GM18507 (cell line): ENCODE measurements at places on chromosomes 4 and X.

DNA sequence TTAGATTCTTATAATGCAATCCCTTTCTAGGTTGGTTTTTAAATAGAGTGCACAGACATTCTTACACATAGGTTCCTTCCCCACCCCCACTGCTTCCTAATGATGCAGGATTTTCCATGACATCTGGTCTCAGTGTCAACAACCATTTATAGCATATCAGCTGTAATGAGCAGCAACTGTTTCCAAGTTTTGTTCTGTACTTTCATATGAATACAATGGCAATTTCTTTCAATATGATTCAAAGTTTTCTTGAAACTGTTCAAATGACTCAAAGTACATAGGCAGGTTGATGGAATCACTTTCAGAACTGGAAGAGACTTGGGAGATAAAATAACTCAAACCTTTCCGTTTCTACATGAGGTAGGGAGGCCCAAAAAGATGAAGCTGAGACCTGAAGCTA is 220.7 kb downstream of the CAMK2D start:
- no peak for DNase-seq

DNA sequence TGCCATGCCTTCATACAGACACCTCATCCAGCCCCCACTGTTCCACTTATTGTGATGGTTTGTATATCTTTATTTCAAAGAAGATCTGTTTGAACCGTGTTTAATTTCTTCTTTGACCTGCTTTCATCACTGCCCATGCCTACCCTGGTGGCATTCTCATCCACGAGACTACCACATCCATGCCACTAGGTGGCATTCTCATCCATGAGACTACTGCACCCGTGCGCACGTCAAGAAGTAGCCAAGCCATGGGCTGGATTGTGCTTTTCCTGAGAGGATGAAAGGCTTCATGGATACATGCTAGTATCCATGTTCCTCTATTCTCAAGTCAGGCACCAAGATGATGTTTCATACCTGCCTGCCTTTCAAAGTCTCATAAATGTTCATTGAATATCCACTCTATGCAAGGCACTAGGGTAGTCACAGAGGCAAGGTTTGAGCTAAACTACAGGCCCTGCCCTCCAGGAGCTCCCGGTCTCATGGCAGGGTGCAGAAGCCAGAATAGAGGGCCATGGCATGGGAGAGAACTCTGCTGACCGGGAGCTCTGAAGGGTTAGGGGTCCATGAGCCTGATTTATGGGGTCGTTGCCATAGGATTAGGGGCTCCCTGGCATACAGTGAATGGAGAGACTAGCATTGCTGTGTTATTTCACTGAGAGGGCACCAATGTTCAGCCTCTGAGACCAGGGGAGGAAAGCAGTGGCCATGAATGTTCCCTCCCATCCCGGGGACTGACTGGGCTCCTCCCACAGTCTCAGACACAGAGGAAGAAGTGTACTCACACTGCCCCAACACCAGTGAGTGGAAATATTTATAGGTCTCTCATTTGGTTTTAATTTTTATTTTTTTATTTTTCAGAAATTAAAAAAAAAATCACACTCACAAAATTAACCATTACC is 24.8 kb upstream of the EOLA2 start:
- DNase-seq, result no peak

GRCh38 chrX:66035667-66036066 is 4.2 kb downstream of the VSIG4 start:
- no peak for DNase-seq

GRCh38 chr4:42149004-42149403 is 3.5 kb downstream of the BEND4 start:
- DNase-seq, result no peak

GRCh38 chr4:187378441-187378840 is 617.1 kb upstream of the ZFP42 start:
- DNase-seq, result no peak

DNA sequence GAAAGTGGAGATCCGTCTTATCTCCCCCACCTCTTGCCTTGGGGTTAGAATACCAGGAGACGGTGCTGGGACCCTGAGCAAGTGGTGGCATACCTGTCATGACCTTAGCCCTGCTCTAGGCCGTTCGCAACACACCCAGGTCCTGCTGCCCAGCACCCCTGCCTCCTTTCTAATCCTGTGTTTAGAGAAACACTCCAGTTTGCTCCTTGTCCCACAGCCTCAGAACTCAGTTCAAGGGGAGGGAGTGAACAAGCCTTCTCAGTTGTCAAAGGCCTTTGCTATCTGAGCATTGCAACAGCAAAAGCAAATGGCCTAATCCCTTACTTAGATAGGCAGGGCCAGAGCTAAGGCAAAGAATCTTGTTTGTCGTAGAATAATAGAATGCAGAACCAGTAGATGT is 67.9 kb downstream of the CHRNA9 start:
- no peak for DNase-seq

DNA sequence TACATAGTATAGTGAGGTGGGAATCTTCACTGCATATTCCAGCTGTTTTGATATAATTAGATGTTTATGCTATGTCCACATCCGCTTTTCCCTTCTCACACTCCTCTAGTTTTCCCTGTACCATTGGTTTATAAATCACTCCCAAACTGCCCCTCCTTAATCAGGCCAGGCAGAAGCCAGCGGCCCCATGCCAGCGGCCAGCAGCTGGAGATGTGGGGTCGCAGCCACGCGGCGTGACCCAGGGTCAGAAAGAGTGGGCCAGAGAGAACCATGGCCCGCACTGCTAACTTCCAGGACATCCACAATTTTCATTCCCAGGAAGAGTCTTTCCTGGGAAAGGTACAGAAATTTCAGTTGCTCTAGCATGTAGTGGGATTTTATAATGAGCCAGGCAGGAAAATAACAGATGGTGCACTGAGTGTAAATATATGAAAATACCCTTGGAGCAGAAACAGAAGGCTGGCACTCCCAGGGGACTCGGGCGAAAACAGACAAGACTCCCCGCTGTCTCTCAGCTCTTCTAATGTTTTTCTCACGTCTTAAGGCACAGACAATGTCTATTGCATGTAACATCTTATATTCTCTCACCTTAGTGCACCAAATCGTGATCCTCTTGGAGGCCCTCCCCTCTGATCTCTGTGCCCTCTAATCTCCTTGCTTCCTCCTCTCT is 145.9 kb upstream of the ZFP42 start:
- no peak for DNase-seq

- DNase-seq, result no peak
Observed at GRCh38 chr4:139532947-139533346, 23.1 kb downstream of the SETD7 start.

DNA sequence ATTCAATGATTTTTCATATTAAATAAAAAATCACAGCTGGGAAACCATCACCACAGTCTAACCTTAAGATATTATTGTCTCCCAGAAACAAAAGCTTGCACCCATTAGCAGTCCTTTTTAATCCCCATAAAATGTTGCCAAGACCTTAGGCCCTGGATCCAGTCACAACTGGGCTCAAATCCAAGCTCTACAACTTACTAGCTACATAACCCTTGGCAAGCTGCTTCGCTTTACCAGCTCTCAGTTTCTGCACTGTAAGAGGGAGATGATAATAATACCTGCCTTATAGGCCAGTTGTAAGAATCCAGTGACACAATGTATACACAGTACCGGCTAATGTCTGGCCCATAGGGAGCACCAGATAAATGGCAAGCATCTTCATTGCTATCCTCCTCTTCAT is 400.9 kb upstream of the FGF13 start:
- no peak for DNase-seq

GRCh38 chr4:138663883-138664282 is 351.7 kb upstream of the NOCT start:
- no peak for DNase-seq

GRCh38 chr4:22514001-22514400 is 1.9 kb downstream of the ADGRA3 start:
- DNase-seq, result no peak

- no peak for DNase-seq
Observed at GRCh38 chr4:151798678-151799416, 38.0 kb upstream of the GATB start.

DNA sequence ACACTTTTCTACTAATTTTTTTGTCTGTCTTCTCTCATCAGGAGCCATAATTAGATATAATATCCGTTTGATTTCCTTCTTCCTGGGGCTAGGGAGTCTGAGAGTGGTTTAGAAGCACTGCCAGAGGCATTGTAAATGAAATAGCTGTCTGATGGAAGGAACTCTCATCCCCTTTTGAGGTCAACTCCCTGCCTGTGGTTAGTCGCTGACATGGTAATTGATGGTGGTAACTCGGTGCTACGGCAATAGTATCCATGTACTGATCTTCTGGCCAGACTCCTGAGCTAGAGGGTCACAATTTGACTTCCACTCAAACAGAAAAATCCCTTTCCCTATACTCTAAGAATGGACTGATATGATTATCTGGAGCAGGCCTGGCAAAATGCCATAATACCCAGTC is 108.1 kb upstream of the TRPC5 start:
- DNase-seq, result no peak

DNA sequence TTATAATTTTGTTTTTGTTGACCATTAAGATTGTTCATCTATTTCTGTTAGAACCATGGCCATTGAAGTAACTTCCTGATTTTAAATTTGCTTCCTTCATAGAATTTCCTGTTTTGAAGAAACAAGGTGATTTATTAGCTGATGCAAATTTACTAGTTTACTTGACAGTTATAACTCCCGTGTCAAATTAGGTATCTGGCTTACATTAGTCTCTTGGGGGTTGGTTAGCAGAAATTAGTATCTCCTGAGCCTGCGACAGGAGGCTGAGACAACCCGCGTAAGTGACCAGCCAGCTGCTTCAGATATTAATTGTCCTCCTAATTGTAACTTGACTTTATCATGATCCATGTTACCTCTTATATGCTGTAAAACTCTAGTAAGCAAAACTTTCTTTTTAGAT is 154.3 kb downstream of the CFAP299 start:
- DNase-seq, result no peak

DNA sequence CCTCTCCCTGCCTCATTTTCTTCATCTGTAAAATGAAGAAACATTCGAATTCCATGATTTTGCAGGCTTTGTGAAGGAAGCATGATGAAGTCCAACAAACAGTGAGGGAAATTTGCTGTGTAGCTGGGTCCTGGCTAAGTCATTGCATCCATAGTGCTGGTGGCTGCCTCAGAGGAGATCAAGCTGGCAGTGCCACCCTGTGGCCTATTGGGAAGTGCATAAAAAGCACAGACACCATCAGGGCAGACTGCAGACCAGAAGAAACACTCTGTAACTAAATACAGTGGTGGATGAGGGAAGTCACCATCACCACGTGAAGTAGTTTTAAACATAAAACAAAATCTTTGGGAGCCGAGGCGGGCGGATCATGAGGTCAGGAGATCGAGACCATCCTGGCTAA is 40.7 kb upstream of the DDX3X start:
- DNase-seq, result no peak

DNA sequence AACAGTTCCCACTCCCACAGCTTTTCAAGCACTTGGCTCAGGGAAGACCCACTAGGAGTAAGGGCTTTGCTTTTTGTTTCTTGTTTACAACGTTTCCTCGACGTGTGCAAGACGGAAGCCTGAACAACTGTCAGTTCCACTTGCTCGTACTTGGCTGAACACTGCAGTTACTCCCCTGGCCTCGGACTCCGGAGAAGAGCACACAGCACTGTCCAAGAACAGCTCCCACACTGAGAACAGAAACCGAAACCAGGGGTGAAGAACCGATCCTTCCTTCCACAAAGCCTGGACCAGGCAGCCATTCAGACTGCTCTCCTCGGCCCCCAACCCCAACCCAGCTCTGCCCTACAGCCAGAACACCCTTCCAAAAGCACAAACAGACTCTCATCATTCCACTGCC is 25.5 kb downstream of the IRF2 start:
- no peak for DNase-seq

DNA sequence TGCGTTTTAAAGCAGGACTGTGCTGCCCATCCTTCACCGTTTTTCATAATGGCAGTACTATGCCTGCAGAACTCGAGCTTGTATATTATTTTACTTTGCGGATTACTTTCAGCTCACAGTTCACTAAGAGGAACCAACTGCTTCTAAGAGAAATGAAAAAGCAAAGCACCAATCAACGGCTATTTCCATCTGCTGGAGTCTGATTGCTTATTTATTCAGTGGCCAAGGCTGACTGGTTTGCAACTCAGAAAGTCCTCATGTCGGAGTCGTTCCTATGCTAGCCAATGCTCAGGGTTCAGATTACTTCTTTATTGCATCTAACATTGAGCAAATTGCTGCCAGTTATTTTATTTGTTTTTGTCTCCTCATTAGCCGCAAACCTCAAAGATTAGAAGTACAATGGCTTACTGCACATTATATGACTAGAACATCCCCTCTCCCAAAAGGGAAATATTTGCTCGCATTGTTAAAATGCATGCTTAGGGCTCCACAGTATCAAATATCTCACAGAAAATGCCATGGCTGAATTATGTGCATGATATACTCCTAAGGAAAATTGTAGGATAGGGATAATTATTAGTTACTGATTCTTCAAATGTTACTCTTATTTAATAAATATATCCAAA is 1628.2 kb upstream of the ADGRL3 start:
- DNase-seq, result no peak

DNA sequence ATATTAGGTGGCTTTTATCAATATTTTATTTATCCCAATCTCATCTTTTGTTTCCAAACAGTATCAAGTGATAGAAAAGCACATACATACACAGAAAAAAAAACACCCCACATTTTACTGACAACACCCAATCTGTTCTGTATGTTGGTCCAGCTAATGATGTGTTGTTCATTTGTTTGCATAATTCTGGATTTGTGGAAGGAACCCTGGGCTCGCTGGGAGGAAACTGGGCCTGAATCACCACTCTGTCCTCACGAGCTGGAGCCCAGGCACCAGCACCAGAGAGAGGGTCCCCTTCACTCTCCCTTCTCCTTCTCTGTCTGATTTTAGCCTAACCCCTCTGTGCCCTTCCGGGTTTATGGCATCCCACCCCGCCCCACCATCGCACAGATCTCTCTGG is 79.8 kb downstream of the PSAPL1 start:
- DNase-seq, result no peak

DNA sequence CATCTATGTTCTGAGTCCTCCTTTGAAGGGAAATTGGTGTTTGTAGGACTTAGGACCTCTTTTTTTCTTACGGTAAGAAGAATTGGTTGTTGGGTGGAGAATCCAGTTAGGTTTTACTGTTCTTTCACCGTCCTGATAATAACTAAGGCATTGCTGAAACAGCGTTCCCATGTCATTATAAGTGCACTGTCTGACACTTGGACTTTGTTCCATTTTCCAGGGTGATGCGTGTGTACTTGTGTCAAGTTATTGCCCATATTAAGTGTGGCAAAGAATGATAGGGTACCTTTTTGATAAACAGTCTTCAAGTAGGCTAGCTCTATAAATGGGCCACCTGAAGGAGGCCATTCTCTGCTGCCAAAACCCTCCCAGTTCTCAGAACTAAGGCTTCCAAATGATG is 119.7 kb downstream of the AASDH start:
- no peak for DNase-seq

DNA sequence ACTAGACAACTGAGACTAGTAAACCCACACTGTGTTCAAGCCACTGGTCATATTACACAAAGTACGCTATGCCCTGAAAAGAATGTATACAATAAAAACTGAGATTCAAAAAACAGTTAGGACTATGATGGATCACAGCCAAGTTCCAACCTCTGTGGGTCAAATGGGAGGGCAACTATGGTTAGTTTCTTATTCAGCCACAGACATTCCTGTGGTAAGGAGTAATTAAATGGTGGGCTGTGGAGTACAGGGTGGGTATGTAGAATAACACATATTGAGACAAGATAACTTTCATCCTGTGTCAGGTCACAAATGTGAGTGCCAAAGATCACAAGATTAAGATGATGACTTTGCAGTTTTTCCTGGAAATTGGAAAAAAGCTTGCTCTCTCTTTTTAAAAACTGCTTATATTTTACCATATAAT is 167.2 kb downstream of the NPNT start:
- DNase-seq, result no peak

- DNase-seq, result no peak
Observed at GRCh38 chrX:35728481-35728880, 69.7 kb upstream of the MAGEB16 start.
